ENCODE measurements at places on chromosomes 6 and 20.

DNA sequence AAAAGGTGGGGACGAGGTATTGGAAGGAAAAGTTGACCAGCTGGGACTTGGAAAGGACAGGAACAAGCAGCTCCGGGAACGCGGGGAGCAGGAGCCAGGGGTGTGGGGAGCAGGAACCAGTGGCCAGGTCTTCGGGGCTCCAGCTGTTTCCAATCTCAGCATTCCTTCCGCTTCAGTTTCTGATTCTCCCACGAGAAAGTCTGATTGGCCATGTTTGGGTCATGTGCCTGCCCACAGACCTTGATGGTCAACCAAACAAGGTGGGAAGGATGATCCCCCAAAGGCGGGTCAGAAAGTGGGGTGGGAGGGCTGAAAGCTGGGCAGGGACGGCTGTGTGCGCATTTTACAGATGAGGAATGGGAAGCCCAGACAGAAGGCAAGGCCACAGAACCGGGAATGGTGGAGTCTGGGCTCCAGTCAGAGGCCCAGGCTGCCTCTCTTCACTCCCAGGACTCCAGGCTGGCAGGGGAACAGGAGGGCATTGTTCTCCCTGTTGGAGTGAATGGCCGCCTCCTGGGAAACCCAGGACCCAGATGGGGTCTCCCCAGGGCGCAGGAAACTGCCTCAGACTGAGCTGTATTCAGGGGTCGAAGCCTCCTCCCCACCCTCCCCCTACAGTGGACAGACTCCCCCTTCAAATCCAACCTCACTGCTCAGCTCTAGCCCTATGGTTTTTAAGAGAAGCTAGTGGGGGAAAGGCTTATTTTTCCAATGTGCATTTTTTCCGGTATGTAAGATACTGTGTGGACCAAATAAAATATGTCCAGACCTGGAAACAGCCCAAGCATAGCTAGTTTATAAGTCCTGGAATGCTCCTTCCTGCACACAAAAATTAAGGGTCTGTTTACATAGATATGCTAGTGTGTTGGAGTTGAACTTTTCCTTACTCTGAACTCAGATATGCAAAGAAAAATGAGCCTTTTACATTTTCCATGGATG, 12.2 kb upstream of the PTGIS start:
- DNase-seq = no peak

GRCh38 chr20:10219452-10219791, 792 bp downstream of the SNAP25 start:
- peak; percentile 29 for DNase-seq

DNA sequence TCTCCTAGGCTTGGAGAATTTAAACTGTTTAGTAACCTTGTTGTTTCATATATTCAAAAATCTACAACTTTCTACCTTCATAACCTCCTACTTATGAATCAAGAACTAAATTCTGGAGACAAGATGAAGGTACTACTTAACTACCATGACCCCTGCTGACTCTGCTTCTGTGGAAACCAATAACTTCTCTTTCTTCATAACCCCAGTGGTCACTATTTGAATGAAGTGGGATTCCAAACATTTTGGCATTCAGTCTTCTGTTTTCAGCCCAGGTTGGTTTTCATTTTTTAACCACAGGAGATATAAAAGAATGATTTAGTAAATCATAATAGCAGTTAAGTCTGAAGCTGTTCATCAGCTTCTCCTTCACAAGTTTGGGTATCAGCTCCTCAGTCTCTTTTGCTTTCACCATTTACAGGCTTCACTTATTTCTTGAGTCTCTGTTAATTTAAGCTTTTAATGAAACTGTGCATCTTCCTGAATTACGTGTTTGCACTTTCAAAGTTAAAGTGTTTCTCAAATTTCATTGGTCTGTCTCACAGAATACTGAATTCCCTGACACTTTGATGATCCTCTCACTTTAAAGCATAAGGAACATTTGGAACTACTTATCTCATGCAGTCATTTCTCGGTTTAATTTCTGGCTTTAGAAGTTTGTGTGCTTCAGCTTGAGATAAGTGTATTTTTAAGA, 9.5 kb downstream of the SENP6 start:
- DNase-seq = no peak

DNA sequence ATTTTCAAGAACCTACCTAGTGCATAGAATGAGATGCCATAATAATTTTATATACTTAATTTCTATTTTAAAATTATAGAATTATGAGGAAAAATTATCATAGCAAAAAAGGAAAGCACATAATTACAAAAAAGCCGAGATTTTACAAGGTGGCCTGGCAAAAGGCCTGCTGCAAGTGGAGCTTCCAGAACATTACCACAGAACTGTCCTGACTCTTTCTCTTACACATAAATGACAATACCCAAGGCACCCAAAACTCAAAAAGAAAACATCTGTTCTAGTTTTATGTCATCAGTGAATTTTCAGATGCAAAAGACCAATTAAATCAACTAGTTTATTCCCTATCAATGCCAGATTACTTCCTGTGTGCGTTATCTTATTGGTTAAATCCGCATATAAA, 74.2 kb downstream of the FILIP1 start:
- no peak for DNase-seq

GRCh38 chr6:82573254-82573972, 209.8 kb downstream of the TPBG start:
- DNase-seq = no peak

- DNase-seq = no peak
Measured at GRCh38 chr6:93624408-93624807, 205.0 kb upstream of the EPHA7 start.

DNA sequence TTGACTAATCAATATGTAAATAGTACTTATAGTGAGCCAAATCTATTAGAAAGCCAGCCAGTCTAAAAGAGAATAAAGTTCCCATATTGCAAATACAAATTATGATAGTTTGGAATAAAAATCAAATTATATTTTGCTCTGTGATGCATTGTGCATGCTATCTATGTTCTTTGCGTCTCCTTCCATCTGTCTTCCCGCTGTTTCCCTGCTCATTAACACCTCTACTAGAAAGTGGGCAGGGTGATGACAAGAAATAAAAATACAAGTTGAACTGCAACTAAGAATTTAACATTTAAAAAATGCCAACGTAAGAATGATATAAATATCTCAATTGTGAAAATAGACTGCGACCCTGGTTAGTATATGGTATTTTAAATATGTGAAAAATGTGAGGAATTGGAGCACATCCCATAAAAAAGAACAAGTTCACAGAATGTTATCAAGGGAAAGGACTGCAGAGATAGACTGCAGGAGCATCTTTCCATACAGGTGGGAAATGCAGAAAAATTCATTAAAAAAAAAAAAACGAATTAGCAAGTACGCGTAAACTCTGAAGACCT, 157.6 kb upstream of the PDE7B start:
- no peak for DNase-seq

- DNase-seq = no peak
Measured at GRCh38 chr6:132414322-132414721, 13.0 kb upstream of the MOXD1 start.

DNA sequence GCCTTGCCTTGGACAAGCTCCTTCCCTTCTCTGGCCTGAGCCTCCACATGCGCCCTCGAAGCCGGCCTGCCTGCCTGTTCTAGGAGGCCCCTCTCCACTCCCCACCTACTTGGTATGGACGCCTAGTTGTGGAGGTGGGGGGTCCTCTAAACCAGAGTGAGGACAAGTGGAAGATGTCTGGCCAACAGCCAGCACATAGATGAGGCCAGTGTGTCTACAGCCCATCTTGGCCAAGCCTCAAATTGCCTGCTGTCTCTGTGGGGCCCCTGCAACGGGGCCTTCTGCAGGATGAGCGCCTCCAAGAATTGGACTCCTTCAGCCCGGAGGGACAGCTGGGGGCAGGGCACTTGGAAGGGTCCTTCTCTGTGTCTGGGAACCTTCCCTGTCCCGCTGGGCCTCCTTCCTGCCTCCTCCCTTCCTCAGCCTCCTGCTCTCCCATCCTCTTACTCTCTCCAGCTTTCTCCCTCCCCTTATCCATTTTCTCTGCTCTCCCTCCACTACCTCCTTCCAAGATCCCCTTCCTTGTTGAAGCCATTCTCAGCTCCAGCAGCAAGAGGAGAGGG, 1.6 kb downstream of the MDFI start:
- DNase-seq = no peak

DNA sequence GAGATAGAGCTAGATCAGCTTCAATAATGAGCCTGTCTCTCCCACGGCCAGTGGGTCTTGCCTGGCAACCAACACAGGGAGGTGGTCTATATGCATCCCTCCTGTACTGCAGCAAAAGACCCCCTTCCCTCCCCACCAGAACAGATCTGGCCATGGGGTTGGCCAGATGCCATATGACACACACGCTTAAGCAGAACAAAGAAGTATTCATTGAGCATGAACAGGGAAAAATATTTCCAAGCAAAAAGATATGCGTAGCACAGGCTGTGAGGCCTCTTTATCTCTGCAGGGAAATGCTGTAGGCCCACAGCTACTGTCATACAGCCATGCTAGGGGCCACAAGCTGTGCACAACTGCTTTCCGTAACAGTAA, 73.4 kb upstream of the NRSN1 start:
- DNase-seq = no peak

DNA sequence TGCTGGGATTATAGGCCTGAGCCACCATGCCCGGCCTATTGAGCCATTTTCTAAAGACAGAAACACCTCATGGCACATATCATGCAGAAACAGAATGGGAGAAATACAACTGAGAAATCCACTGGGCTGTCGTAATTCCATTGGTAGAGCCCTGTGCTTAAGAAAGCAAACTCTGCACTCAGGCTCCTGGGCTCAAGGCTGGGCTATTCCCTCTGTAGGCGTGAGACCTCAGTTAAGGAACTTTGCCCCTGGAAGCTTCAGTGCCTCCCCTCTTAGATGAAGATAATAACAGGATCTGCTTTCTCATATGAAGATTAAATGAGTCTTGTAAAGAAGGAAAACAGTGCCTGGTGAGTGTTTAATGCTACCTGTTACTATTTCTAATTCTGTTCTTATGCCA, 120.3 kb downstream of the PXDC1 start:
- no peak for DNase-seq

DNA sequence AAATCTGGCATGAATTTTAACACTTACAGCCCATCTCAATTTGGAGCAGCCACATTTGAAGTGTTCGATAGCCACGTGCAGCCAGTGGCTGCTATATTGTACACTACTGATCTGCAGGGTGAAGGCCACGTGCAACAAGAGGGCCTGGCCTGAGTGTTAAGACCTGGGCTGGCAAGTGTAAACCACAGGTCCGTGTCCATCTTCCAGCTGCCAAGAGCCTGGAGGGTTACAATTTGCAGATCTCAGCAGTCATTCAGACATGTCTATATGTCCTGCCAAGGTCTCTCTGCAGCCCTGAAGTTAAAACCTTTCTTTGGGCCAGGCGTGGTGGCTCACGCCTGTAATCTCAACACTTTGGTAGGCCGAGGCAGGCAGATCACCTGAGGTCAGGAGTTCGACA, 14.1 kb downstream of the SGK2 start:
- no peak for DNase-seq

DNA sequence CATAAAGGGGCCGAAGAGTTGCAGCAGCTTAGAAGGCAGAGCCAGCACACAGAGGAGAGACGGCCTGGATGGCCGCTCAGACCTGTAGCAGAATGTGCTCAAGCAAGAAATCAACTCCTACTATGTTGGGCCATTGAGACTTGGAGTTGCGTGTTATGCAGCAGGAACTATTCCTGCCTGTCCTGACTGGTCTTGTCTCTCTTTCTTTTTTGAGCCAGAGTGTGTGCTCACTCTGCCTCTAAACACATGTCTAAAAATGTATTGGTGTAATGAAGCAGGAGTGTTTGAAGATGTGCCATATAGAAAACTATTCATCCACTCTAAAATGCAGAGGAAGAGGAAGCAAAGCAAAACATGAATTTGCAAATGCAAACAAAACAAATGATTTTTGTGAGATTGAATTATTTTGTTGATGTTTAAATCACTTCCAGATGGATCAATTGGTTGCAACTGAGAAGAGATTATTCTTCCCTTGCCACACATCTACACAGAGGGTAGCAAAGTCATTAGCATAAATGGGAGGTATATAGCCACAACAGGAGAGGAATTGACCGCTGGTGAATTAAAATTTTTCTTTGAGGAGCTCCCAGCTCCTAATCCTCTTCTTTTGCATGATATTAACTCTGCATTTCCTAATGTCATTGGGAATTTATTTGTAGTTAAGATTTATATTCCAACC, 20.4 kb upstream of the SYNJ2 start:
- no peak for DNase-seq

GRCh38 chr6:16698997-16699868, 62.0 kb downstream of the ATXN1 start:
- DNase-seq = no peak
